ENCODE measurements at places on chromosomes 5 and 9. TPM values are rescaled to one million over a fixed set of nuclear protein-coding genes. Genes with fewer than 3 reads are reported as not detected.

Gene PCDHB7
- total RNA-seq, result 0.23 TPM

Gene FOXD4L6
- total RNA-seq, result not detected

Gene PPP2R2B
- 13.2 TPM for total RNA-seq

Gene GLT6D1
- total RNA-seq, result 0.25 TPM

Gene THG1L
- 12.3 TPM for total RNA-seq

Gene PCDHGC4
- total RNA-seq, result 5.1 TPM

Gene IER5L
- total RNA-seq, result 5.9 TPM

Gene C5orf58
- 3.0 TPM for total RNA-seq
